ENCODE measurements at places on chromosomes 1 and 21.
A peak's percentile ranks its signal among the peaks of the same experiment; 100 is the strongest.

GRCh38 chr21:35521852-35522505 lies 472.9 kb upstream of the RUNX1 start:
- no peak for DNase-seq

- no peak for DNase-seq
Measured at GRCh38 chr1:91031081-91031480, 9.2 kb upstream of the ZNF644 start.

- DNase-seq = no peak
Measured at GRCh38 chr1:62285440-62285839, 33.8 kb downstream of the KANK4 start.

- no peak for DNase-seq
Measured at GRCh38 chr1:198496216-198497143, 44.0 kb downstream of the ATP6V1G3 start.

DNA sequence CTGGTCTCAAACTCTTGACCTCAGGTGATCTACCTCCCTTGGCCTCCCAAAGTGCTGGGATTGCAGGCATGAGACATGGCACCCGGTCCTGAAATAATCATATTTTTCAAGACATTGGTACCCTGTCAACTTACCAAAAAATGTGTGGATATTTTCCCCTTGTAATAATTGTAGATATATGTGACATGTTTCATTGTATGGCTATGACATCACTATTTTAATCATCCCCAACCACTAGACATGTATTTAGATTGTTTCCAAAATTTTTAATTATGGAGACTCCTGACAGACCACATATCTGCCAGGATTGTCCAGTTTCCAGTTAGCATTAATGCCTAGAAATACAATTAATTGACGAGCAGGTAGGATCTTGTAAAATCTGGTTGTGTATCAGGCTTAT lies 96.7 kb upstream of the NEGR1 start:
- no peak for DNase-seq

DNA sequence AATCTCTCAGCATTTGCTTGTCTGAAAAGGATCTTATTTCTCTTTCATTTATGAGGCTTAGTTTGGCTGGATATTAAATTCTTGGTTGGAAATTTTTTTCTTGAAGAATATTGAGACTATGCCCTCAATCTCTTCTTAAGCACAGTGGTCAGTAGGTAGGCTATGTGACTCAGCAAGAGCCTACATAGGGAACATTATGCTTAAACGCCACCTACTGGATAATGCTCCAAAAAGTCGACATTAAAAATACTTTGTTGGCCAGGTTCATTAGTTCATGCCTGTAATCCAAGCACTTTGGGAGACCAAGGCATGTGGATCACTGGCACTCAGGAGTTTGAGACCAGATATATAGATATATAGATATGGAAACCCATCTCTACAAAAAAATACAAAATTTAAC lies 678.0 kb upstream of the USP24 start:
- DNase-seq = no peak

GRCh38 chr1:85576642-85577418 lies 3.7 kb upstream of the CCN1 start:
- DNase-seq = peak; percentile 87

DNA sequence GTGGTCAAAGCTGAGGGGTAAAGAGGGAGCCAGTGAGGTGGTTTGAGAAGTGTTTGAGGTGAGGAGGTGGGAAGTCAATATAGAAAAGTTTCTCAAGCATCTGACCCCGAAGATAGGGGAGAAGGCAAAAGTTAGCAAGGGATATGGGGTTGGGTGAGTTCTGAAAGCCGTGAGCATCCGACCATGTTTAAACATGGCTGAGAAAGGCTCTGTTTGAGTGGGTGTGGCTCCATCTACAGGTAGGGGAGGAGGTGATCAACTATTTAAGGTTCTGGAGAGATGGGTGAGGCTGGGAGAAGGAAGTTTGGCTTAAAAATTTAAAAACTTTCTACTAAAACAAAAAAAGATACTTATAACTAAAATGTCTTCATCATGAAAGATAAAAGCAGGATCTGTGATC lies 273.8 kb downstream of the KCNJ6 start:
- no peak for DNase-seq

DNA sequence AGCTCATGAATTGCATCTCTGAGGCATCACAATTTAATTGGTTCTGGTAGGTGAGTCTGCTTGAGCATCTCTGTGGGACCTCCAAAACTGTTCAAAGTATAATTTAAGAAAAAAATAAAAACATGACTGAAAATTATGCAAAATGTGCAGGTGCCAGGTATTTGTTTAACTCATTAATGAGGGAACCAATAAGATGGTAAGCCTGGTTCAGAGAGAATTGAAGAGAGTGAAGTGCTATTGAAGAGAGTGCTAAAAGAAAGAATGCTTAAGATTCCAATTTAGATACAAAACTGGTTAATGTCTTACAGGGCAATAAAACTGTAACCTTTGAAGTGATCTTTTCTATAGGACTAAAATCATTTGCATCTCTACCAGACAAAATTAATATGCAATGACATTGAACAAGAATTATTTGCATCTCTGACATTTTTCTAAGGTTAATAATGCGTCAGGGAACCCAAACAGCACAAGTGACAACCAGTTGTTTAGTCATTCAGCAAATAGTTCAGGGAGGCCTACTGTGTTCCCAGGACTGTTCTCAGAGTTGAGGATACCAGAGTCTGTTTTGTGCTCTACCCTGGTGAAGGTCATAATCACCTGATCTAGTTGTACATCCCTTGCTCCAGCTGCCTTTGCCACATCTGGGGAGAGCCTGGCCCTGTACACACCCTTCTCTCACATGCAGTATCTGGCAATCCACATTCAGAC lies 183.5 kb downstream of the PATJ start:
- DNase-seq = no peak

DNA sequence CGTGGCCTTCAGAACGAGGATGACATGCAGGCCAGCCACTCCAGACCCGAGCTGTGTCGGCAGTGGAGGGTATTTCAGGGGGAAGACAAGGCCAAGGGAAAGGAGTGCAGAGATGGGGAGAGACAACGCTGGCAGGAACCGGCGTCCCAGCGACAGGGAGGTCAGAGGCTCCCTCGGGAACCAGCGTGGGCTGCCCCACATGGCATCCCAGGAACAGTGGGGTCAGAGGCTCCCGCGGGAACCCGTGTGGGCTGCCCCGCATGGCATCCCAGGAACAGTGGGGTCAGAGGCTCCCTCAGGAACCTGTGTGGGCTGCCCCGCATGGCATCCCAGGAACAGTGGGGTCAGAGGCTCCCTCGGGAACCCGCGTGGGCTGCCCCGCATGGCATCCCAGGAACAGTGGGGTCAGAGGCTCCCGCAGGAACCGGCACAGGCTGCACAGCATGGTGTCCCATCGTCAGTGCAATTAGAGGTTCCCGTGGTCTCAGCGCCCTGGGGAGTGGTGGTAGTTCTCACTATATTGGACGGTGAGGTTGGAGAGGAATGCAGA lies 43.0 kb downstream of the SLC19A1 start:
- DNase-seq = peak; percentile 43

DNA sequence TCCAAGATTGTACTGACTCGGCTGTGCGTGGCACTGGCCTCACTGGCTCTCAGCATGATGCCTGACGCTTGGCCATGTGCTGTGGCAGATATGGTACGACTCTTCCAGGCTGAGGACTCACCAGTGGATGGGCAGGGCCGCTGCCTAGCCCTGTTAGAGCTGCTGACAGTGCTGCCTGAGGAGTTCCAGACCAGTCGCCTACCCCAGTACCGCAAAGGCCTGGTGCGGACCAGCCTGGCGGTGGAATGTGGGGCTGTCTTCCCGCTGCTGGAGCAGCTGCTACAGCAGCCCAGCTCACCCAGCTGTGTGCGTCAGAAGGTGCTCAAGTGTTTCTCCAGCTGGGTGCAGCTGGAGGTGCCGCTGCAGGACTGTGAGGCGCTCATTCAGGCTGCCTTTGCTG lies 2.9 kb downstream of the IPO13 start:
- no peak for DNase-seq

DNA sequence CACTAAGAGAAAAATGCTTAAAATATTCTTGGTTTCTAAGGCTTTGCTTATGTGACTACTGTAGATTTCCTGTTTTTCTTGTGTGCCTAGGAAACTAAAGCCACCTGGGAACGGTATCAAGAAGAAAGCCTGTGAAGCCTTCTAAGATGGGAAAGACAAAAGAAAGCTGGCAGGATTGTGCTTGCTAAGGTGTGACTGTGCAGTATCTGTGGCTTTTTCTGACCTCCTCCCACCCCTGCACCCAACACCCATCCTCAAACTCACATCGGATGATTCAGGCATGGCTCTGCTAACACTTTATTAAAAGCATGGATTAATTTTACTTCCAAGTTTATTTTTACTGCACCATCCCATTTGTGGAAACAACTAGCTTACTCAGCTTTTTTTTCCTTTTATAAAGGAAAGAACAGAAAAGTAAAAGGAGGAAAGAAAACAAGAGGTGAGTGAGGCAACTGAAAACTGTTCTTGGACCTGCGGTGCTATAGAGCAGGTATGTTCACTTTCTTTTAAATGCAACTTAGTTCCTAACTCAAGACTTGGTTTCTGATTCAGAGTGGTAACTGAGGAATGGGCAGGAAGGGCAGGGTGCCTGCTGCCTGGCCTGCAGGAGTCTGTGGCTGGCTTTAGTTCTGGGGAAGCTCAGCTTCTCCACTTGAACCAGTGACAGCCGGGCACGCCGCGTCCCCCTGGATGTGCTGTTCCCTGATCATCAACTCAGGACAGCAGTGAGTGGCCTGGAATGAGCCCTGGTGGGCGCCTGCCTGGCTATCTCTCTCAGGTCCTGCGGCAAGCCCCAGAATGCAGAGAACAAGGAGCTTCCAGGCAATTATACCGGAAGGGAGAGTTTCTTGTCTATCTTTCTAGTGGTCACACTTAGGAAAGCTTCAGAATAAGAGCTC lies at the start of gene GBP6:
GBP6 (plus strand) TSS at position 422 of the 899 bp plus-strand sequence. CDS start 4,493 bp downstream, outside the sequence.
- no peak for DNase-seq

GRCh38 chr1:65378247-65378946 lies 42.1 kb upstream of the LEPR start:
- no peak for DNase-seq

DNA sequence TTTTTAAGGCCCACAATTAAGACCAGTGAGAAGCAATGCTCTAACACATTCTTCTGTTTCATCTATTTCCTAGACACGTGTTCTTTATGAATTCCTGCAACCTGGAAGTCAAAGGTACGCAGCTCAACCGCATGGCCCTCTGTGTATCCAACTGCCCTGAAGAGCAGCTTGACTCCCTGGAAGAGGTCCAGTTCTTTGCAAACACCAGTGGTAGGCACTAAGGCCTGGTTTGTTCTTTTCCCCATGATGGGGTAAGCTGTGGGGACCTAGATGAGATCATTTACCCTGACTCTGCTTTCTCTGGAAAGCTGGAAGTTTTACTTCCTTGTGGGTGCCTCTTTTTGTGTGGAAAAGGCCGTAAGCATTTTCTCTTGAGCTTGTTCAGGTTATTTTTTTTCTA lies 7.3 kb downstream of the SLC44A3 start:
- DNase-seq = no peak

DNA sequence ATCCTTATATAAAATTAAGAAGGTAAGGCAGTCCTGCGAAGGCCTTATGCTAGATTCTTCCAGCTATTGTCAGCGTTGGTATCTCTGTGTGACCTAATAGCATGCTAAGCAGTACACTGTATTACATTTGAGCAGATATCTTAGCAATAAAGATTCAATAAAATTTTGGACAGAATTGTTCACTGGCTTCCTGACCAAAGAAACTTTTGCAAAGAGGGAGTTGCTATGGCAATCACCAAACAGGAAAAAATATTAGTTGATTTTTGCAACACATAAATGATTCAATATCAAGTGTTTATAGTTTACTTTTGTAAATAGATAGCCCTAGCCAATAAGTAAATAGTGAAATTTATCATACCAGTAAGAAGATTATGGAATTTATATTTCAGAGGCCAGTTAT lies 31.0 kb upstream of the PLEKHO1 start:
- no peak for DNase-seq

DNA sequence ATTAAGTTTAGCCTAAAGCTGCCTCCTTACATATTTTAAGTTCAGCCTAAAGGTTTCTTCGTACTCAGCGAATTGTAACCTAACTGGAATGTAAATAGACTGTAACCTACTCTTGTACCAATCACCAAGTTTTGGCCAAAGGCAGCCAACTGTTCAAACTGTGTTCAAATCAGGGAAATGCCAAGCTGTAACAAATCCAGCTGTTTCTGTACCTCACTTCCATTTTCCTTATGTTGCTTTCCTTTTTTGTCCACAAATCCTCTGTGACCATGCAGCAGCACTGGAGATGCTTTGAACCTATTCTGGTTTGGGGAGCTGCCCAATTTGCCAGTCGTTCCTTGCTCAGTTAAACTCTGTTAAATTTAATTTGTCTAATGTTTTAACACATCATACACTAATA lies 3.2 kb upstream of the APOBEC4 start:
- DNase-seq = no peak

GRCh38 chr1:228837817-228838716 lies 102.8 kb downstream of the RHOU start:
- peak; percentile 65 for DNase-seq

GRCh38 chr1:45621501-45621836 lies 2.4 kb downstream of the CCDC17 start:
- DNase-seq = no peak

DNA sequence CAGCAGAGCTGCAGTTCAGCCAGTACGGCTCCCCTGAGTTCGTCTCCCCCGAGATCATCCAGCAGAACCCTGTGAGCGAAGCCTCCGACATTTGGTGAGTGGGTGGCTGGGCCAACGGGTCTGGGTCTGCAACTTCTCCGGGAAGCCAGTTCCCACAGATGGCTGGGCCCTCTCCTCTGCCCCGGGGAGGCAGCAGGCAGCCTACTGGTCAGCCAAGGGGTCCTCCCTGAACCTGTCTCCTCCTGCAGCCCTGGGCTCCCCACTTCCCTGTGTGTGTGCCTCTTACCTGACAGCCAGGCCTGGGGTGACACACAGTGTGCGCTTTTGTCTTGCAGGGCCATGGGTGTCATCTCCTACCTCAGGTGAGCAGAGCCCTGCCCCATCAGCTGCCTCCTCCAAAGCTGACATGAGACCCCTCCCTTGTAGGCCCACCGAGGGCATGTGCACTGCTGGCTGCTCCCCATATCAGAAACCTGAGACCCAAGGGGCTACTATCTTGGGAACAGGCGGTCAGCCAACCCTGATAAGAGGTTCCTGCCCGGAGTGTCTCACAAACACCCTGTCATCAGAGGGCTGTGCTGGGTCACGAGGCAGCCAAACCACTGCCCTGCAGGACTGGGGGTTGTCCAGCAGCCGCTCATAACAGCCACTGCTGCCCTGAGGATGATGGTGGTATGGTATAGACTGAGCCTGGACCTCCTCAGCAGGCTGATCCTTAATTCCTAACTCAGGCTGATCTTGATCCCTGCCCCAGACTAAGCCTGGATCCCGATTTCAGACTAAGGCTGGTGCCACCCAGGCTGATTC lies 37.6 kb downstream of the TRIM11 start:
- peak; percentile 22 for DNase-seq

DNA sequence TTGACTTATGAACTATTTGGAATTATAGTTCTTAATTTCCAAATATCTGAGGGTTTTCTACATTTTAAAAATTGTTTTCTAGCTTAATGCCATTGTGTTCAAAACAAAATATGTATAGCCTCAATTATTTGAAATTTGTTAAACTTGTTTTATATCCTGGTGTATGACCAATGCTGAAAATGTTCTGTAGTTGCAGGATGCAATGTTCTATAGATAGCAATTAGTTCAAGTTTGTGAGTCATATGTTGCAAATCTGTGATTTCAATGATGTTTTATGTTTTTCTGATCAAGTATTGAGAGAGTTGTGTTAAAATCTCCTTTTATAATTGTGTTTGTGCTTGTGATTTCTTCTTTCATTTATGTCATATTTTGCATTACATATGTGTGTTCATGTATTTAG lies 517.5 kb downstream of the ADGRL2 start:
- DNase-seq = no peak

GRCh38 chr1:82125119-82125518 lies 324.4 kb downstream of the ADGRL2 start:
- no peak for DNase-seq

All from RWPE2 (cell line).